ENCODE measurements at places on chromosomes 11 and 22.
A peak's percentile ranks its signal among the peaks of the same experiment; 100 is the strongest.

- DNase-seq = peak; percentile 50
These were observed 55.6 kb downstream of the P4HA3 start for GRCh38 chr11:74255741-74256375.

GRCh38 chr11:66857927-66858185, 992 bp downstream of the LRFN4 start:
- DNase-seq = no peak

DNA sequence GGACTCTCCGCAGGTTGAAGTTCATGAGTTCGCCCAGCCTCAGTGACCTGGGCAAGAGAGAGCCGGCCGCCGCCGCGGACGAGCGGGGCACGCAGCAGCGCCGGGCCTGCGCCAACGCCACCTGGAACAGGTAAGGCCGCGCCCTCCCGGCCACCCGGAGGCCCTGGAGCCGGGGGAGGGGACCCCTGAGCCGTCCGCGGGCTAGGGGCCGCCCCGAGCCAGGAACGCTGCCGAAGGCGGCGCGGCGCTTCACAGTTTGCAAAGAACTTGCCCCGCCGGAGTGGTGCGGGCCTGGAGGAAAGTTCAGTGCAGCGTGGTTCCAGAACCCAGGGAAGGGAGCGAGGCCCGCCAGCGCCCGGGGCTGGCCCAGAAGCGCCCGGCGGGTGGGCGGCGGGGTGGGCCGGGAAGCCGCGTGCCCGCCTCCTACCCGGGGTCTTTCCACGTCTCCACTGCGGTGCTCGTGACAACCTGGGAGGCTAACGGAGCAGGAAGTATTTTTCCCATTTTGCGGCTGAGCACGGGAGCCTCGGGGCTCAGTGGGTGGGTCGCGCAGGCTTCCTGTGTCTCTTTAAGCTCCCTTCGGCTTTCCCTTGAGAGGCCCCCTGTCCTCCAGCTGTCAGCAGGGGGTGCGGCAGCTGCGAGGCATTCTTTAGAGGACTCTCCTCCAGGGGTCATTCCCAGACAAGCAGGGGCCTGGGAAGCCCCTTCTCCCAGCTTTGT, 635 bp downstream of the PRR5 start:
- peak; percentile 67 for DNase-seq

DNA sequence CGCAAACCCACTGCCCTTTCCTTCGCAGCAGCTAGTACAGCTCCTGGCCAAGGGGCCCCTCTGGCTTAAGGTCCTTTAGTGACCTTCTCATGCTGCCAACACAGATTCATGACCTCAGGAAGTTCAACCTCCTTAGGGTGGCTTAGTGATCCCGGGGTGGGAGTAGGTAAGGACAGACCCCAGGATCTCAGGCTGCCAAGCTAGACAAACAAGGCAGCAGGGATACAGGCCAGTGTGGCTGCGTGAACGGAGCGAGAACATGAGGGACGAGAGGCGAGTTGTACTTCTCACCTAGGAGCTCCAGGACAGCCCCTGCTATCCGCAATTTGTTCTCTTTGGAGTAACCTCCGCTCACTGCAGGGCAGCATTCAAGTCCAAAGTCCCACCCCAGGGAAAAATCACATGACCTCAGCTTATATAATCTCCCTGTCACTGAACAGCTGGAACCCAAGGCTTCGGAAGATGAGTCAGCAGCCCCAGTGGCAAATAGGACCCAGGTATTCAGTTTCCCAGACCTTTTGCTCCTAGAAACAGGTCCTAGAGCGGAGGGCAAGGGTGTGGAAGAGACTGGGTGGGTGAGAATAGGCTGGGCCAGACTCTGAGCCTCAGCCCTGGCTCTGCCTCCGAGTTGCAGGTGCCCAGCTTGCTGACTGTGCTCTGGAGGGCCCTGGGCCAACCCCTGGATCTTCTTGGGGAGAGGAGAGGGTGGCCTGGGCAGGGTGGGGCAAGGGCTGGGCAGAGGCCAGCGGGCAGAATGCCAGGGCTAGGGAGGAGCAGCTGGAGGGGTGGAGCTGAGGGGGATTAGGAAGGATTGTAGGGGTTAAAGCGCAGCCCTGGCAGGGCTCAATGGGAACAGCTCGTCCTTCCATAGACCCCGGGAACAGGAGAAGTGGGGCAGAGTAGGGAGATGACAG, 13.1 kb downstream of the USP2 start:
- no peak for DNase-seq

DNA sequence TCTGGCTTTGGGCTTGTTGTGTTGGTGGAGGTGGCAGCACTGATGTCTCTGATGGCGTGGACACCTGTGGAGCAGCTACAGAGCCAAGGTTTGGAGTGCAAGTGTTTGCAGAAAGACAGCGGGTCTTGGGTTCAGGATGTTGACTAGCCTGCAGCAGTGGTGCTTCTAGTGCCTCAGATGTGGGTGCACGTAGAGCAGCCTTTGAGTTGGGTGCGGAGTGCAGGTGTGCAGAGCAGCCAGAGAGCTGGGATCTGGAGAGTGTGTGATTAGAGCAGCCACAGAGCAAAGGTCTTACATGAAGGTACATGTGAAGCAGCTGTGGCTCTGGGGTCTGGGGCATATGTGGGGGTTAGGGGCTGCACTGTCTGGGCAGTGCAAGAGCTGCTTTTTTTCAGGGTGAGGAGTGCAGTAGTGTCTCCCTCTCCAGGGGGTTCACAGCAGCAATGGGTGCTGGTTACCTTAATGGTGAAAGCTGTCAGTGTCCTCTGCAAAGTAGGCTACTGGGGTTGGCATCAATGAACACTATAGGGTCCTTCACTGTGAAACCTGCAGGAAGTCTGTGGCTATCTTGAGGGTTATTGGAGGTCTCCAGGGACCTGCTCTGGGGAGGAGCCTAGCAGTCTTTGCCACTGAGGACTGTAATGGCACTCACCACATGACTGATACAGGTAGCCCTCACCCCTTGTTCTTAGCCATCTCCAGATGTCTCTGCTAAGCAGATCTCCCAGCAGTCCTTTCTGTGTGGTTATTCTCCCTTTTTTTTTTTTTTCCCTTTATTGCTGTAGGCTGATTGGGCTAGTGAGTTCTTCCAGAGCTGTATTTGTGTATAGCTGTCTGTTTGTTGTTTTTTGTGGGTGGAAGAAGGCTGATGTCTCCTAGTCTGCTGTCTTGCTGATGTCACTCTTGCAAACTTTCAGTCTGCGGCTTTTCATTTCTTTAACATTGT, 14.3 kb downstream of the BIRC2 start:
- no peak for DNase-seq

- no peak for DNase-seq
These were observed 46.1 kb downstream of the PHF21A start for GRCh38 chr11:46075168-46075567.

DNA sequence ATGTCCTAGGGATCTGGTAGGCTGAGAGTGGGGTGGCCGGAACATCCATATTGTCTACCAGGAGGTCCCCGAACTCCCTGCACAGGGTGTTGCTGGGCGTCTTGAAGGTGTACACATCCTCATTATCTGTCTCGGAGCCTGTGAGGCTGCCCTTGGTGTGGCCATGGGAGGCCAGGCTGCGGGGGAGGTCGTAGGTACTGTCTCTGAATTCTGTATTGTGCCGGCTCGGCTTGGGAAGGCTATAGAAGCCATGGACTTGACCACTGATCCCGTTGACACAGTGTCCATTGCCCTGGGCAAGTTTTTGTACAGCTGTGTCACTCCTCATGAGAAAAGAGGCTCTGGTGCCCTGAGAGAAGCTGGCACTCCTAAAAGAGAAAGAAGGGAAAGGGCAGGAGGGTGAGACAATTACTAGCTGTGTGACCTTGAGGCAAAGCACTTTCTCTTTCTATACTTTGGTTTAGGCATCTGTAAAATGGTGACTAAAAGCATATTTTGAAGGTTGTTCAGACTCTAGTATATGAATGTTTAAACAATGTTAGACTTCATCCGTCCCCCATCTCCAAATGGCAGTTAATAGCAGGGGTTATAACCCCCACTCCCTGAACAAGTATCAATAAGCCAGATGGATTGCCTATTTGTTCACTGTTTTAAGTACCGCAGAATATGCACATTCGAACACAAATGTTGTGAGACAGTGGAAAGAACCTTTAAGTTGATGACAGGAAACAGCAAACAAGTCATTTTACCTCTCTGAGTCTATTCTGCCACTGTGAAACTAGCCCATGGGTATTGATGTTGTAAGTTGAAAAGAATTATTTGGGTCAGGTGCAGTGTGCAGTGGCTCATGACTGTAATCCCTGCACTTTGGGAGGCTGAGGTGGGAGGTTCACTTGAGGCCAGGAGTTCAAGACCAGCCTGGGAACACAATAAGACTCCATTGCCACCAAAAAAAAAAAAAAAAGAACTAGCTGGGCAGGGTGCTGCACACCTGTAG, 38.3 kb downstream of the USP35 start:
- no peak for DNase-seq

DNA sequence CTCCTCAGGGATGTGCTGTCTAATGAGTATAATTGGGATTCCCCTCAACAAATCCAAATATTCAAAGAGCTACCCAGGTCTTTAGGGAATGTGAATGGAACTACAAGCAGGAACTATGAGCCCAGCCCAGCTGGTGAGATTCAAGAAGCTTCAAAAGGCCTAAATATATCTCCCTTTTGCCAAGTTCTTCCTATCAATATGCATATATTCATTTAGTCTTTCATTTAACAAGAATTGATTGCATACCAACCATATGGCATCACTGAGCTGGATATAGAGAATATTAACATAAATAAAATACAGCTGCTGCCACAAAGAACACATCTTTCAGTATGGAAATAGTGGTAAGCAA, 58.9 kb upstream of the PRSS23 start:
- no peak for DNase-seq

DNA sequence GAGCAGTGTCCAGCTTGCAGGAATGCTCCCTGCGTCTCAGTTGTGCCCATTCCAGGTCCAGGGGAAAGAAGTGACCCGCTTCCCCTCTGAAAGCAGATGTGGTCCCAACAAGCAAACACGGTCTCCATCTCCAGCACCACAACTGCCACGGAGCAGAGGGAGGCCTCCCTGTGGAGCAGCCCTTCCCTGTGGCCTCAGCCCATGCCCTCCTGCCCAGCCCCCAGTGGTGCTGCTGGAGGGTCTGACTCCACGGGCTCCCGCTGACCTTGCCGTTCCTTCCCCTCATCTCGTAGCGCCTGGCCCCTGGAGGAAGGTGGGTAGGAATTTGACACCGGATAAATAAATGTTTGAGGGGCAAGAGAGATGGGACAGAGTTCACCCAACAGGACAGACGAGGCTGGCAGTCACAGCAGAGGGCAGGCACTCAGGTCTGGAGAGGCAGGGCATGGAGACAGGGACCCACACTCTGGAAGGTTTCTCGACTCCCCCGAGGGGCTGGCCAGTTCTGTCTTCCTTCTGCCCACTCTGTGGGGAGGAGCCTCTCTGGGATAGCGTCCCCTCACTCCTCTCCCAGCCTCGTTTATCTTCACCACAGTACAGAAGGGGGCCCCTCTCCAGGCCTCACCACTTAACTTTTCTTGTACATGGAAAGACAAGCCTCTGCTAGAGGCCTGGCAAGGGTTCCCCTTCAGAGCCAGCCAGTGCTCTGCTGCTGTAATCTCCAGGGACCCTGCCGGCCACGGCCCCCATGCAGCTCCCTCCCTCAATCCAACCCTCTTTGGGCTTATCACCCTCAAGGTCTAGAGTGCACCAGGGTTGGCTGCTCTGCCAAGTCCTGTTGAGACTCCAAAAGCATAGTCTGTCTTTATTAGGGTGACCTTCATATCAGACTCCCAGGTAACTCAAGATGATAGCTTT, 7.5 kb upstream of the ST3GAL4 start:
- DNase-seq = no peak

DNA sequence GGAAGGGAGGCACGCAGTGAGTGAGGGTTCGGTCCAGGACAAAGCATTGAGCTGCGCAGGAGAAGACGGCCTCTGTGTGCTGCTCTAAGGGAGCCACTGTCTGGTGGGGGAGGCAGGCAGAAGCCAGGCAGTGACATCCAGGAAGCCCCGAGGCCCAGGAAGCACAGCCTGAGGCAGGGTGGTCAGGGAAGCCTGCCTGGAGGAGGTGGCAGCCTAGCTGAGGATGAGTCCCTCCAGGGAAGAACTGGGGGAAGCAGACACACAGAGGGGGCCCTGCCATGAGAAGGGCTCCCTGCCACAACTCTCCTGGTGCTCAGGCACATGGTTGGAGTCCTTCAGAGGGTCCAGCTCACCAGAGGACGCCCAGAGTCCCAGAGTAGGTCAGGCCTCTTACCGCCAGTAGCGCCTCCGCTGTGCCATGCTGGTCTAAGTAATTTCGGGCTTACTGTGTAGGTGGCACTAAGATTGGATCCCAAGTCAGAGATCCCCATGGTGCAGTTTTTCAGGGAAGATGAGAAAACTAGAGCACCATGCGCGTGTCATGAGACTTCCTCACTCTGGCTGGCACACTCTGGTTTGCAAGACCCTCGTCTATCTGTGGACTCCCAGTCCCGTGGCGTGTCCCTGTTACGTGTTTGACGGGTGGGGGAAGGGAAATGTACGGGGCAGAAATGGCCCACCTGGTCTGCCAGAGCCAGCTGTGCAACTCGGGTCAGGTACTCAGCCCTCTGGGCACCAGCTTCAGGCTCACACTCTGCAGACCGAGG, 887.2 kb downstream of the BRD1 start:
- DNase-seq = no peak

DNA sequence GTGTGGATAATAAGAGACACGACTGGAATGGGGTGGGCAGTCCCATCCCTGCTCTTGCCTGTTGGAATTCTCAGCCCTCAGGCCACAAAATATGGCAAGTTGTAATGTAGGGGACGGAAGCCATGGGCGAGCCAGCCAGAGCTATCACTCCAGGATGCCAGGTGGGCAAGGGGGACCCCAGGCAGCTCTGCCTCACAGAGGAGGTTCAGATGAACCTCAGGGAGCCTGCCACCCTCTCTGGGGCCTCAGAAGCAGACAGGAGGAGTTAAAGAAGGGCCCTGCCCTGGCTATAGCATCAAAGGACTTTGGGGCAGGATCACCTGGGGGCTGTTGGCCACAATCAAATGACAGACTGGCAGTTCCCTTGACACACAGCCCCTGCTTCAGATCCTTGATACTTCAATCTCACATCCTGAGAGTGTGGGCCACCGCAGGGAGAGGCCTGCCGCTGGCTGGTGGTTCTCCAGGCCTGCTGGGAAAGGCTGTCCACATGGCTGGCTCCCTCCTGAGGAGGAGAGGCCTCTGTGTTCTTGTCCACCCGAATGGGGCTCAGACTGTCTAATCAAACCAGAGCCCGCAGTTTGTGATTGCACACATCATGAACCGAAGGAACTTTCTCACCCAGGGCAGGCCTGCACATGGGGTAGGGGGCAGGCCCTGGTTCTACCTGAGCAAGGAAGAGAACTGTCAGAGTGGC, 31.4 kb downstream of the IGLL1 start:
- no peak for DNase-seq

Measured in WTC11 (cell line).